Osteocyte (in vitro differentiated cells): ENCODE measurements at places on chromosomes 4 and X. TPM values are rescaled to one million over a fixed set of nuclear protein-coding genes. Genes with fewer than 3 reads are reported as not detected.

SOD3 gene
- total RNA-seq, result 3.4 and 4.5 TPM in 2 replicates

SPANXA2 gene
- not detected in 2 replicates for total RNA-seq

ATXN3L gene
- not detected in 2 replicates for total RNA-seq

IDUA gene
- 58.0 and 67.8 TPM in 2 replicates for total RNA-seq

CXCR3 gene
- total RNA-seq, result not detected in 2 replicates

TCEAL7 gene
- total RNA-seq, result 13.4 and 14.7 TPM in 2 replicates

KDR gene
- total RNA-seq, result 0.18 and 0.24 TPM in 2 replicates

MAGEA2 gene
- total RNA-seq, result not detected in 2 replicates

ZNF827 gene
- 22.5 and 24.9 TPM in 2 replicates for total RNA-seq

USP17L18 gene
- not detected in 2 replicates for total RNA-seq

HS6ST2 gene
- 6.2 and 7.6 TPM in 2 replicates for total RNA-seq

FAM9C gene
- not detected in 2 replicates for total RNA-seq

ITIH6 gene
- not detected in 2 replicates for total RNA-seq

KLHL4 gene
- total RNA-seq, result 0.38 and 0.63 TPM in 2 replicates

PRRG3 gene
- total RNA-seq, result not detected in 2 replicates

MAGED4 gene
- 95.8 and 98.9 TPM in 2 replicates for total RNA-seq

GPM6B gene
- 10.7 and 12.0 TPM in 2 replicates for total RNA-seq

STATH gene
- not detected in 2 replicates for total RNA-seq

PPEF1 gene
- 0.18 and 1.2 TPM in 2 replicates for total RNA-seq

RAB40AL gene
- 0.81 and 1.3 TPM in 2 replicates for total RNA-seq

ZNF157 gene
- total RNA-seq, result 0.13 and 0.16 TPM in 2 replicates

VSIG4 gene
- not detected in 2 replicates for total RNA-seq

MTTP gene
- not detected in 2 replicates for total RNA-seq

UGT2B17 gene
- total RNA-seq, result not detected in 2 replicates

RPA4 gene
- 0.24 and 0.56 TPM in 2 replicates for total RNA-seq

DRD5 gene
- not detected in 2 replicates for total RNA-seq

RHOH gene
- not detected in 2 replicates for total RNA-seq

GBA3 gene
- total RNA-seq, result not detected in 2 replicates

WDR45 gene
- total RNA-seq, result 91.3 and 95.8 TPM in 2 replicates

S100P gene
- not detected in 2 replicates for total RNA-seq

FHDC1 gene
- total RNA-seq, result 22.1 and 22.3 TPM in 2 replicates

GAGE12F gene
- not detected in 2 replicates for total RNA-seq

SLC26A1 gene
- 0.78 and 0.83 TPM in 2 replicates for total RNA-seq

ADGRG4 gene
- 0.13 and 0.16 TPM in 2 replicates for total RNA-seq

ARR3 gene
- total RNA-seq, result not detected in 2 replicates

ARMCX1 gene
- 38.6 and 40.0 TPM in 2 replicates for total RNA-seq

MAGEB2 gene
- total RNA-seq, result not detected in 2 replicates

CYBB gene
- not detected in 2 replicates for total RNA-seq

TMPRSS11E gene
- not detected in 2 replicates for total RNA-seq

SPINK2 gene
- total RNA-seq, result not detected in 2 replicates

ALAS2 gene
- total RNA-seq, result not detected in 2 replicates

SMR3B gene
- not detected in 2 replicates for total RNA-seq

CRLF2 gene
- total RNA-seq, result not detected in 2 replicates

CTAG1B gene
- not detected in 2 replicates for total RNA-seq

SATL1 gene
- total RNA-seq, result not detected in 2 replicates

NXF3 gene
- total RNA-seq, result not detected in 2 replicates

FGFBP2 gene
- total RNA-seq, result not detected in 2 replicates

SLITRK4 gene
- total RNA-seq, result 0.10 and 0.11 TPM in 2 replicates

TCEAL2 gene
- total RNA-seq, result not detected in 2 replicates

GAR1 gene
- total RNA-seq, result 16.8 and 17.5 TPM in 2 replicates
